ENCODE measurements at places on chromosomes 5 and 9. TPM values are rescaled to one million over a fixed set of nuclear protein-coding genes. Genes with fewer than 3 reads are reported as not detected.

- DNase-seq = no peak
- no peaks in the 10 kb centered on the region for H3K4me1 ChIP-seq
- H3K27ac ChIP-seq = no peak overlapping the region
- no peaks in the 10 kb centered on the region for H3K36me3 ChIP-seq
- H3K4me3 ChIP-seq = no peak overlapping the region
These were observed 86.2 kb downstream of the PSAT1 start for GRCh38 chr9:78383130-78383529.

The ZNF300 gene
- total RNA-seq = 13.1 TPM

DNA sequence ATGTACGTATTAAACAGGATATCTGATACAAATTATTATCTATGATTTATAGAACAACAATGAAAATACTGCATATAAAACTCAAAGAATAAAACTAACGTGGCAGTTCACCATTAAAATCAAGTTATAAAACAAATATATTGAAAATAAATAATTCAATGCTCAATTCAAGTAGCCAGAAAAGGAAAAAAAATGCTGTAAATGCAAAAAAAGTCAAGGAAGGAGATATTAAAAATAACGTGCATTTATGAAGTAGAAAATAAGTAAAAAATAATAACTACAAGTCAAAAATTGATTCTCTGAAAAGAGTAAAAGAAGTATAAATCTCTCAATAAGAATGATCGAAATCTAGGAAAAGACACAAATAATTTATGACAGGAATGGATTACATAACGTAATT, 460.5 kb upstream of the CD180 start:
- no peak overlapping the region for H3K27ac ChIP-seq
- no peaks in the 10 kb centered on the region for H3K36me3 ChIP-seq
- H3K4me3 ChIP-seq = no peak overlapping the region
- DNase-seq = no peak

The OR13C5 gene
- not detected for total RNA-seq

Data from A673 (cell line).